T-helper 17 cell (primary cell): ENCODE measurements at places on chromosomes 1 and 21.
A peak's percentile ranks its signal among the peaks of the same experiment; 100 is the strongest.

DNA sequence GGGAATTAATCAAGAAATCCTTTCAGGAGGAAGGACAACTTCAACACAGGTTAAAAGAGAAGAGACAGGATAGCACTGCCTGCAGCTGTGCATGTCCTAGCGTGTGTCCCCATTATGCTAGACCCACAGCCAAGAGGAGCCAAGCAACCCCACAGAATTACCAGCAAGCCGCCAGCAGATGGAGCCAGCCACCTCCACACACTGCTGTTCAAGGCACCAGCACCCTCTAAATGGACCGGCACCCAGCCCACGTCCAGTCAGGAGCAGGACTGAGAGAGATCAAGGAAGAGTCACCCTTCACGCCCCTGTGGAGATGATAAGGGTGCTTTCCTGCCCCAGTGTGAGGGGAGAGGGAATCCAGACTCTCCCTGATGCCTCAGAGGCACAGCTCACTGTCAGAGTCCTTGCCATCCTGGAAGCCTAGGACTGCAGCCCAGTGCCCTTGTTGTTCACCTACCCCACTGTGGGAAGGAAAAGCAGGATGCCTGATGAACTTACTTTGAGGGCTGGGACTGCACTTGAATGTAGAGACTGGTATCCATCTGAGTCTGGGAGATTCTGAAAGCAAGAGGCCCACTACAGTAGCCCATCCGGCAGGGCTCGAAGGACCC lies 37.1 kb upstream of the CTTNBP2NL start:
- H3K4me1 ChIP-seq = peaks cover 21% of the 10 kb centered on the region
- H3K36me3 ChIP-seq = peaks cover 5% of the 10 kb centered on the region
- peaks cover 79% of the 10 kb centered on the region for H3K27me3 ChIP-seq
- H3K27ac ChIP-seq = no peak overlapping the region
- no peak overlapping the region for H3K4me3 ChIP-seq

DNA sequence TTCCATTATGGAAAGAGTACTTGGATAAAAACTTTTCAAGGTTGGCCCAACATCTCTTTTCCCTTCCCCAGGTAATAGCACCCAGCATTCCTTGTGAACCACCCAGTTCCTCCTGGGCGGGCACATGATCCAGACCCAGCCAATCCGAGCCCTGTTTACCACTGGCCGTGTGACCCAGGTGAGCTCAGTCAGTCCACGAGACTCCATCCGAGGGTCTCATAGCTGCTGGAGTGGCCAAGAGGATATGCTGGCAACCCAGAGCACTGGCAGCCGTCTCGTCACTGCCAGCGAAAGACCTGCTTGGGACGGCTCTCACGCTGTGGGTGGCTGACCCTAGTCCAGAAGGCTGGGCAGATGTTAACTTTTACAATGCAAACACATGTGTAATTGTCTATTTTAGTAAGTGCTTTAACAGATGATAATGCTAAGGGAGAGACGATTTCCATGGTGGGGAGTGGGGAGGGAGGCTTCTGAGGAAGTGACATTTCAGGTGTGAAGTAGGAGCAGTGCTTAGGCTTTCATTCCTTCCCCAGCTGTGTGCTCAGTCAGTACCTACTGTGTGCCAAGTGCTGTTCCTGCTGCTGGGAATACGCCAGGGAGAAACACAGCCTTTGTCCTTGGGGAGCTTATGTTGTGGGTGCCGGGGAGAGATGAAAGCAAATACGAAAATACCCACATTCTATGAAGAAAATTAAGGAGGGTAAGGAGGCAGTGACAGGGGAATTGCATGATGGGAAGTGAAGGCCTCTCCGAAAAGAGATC lies 24.5 kb downstream of the PARK7 start:
- no peaks in the 10 kb centered on the region for H3K27me3 ChIP-seq
- peaks cover 12% of the 10 kb centered on the region for H3K4me1 ChIP-seq
- peaks cover 5% of the 10 kb centered on the region for H3K36me3 ChIP-seq
- H3K27ac ChIP-seq = peak overlapping the region; percentile 77
- no peak overlapping the region for H3K4me3 ChIP-seq

GRCh38 chr1:207978441-207978840 lies 67.5 kb upstream of the CD34 start:
- peaks cover 72% of the 10 kb centered on the region for H3K27me3 ChIP-seq
- H3K4me3 ChIP-seq = no peak overlapping the region
- DNase-seq = no peak
- no peaks in the 10 kb centered on the region for H3K4me1 ChIP-seq

- no peak for DNase-seq
- no peaks in the 10 kb centered on the region for H3K36me3 ChIP-seq
- peaks cover 26% of the 10 kb centered on the region for H3K27me3 ChIP-seq
- no peak overlapping the region for H3K27ac ChIP-seq
- no peaks in the 10 kb centered on the region for H3K4me1 ChIP-seq
- no peak overlapping the region for H3K4me3 ChIP-seq
Observed at GRCh38 chr1:7356079-7356478, 415.0 kb upstream of the VAMP3 start.

DNA sequence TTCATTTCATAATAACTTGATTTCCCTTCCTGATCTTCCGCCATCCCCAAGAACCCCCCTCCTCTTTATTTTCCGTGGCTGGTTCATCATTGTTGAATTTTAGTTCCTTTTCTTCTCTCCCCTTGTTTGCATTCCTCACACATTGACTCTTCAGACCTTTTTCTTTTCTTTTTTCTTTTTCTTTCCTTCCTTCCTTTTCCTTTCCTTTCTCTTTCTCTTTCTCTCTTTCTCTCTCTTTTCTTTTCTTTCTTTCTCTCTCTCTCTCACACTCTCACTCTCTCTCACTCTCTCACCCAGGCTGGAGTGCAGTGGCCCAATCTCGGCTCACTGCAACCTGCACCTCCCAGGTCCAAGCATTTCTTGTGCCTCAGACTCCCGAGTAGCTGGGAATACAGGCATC lies 231.3 kb downstream of the FMN2 start:
- H3K4me3 ChIP-seq = no peak overlapping the region
- H3K27ac ChIP-seq = no peak overlapping the region
- H3K36me3 ChIP-seq = peaks cover 2% of the 10 kb centered on the region

- no peak overlapping the region for H3K4me3 ChIP-seq
- no peak for DNase-seq
- H3K36me3 ChIP-seq = no peaks in the 10 kb centered on the region
- H3K27ac ChIP-seq = no peak overlapping the region
- H3K27me3 ChIP-seq = no peaks in the 10 kb centered on the region
- peaks cover 3% of the 10 kb centered on the region for H3K4me1 ChIP-seq
Observed at GRCh38 chr1:2543543-2544092, 12.6 kb upstream of the TNFRSF14 start.

- no peak overlapping the region for H3K4me3 ChIP-seq
- H3K36me3 ChIP-seq = peaks cover 3% of the 10 kb centered on the region
- H3K4me1 ChIP-seq = peaks cover 7% of the 10 kb centered on the region
- no peak for DNase-seq
- H3K27ac ChIP-seq = no peak overlapping the region
Observed at GRCh38 chr1:109468903-109469302, 2.6 kb downstream of the SYPL2 start.

DNA sequence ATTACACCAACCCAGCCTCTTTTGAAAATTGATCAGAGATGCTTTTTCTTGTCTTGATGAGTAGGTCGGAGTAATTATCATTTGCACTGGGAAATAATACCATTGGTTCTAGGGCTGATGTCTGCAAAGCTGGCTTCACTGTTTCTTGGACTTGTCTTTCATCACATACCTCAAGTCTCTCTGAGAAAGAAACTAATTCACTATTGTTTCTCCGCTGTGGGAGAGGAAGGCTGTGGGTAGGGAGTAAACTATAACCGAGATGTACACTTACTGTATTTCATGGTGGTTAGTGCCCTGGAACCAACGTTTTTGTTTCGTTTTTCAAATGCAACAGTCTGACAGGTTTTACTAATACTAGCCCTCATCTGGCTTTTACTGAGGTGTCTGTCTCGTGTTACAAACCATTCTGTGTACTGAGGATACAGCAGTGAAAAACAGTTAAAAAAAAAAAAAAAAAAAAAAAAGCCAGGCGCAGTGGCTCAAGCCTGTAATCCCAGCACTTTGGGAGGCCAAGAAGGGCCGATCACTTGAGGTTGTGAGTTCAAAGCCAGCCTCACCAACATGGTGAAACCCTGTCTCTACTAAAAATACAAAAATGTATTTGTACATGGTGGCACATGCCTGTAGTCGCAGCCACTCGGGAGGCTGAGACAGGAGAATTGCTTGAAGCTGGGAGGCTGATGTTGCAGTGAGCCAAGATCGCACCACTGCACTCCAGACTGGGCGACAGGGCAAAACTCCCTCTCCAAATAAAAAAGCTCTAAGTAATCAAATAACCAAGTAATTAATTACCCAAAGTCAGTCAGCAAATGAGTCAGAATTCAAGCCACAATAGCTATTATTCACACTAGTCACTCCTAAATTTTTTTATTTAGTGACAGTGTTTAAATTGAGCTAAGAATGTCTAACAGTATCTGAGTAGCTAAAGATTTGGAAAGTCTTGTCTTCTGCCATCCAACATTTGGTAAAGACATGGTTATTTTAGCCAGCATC lies 23.3 kb downstream of the TOMM20 start:
- DNase-seq = no peak
- H3K27me3 ChIP-seq = no peaks in the 10 kb centered on the region
- peaks cover 6% of the 10 kb centered on the region for H3K36me3 ChIP-seq
- peaks cover 35% of the 10 kb centered on the region for H3K4me1 ChIP-seq
- H3K27ac ChIP-seq = peak overlapping the region; percentile 92

DNA sequence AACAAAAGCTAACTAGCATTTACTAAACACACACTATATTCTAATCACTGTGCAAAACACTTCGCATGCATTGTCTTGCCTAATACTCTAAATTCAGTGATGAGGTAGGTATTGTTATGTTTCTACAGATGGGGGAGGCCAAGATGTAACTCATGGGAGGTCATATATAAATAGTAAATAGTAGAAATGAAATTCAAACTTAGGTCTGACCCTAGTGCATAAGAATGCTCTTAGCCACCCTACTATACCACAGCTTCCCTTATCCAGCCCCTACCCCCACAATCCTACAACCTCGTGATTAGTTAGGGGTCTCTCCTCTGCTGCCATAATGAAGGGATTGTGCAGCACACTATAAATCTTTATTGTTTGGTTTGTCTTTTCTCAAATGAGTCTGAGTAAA lies 3.3 kb downstream of the PFDN2 start:
- H3K36me3 ChIP-seq = peaks cover 3% of the 10 kb centered on the region
- H3K4me3 ChIP-seq = no peak overlapping the region
- H3K4me1 ChIP-seq = peaks cover 45% of the 10 kb centered on the region
- H3K27ac ChIP-seq = peak overlapping the region; percentile 84
- no peaks in the 10 kb centered on the region for H3K27me3 ChIP-seq
- no peak for DNase-seq

GRCh38 chr1:158283965-158284364 lies 5.8 kb upstream of the CD1C start:
- no peak for DNase-seq
- H3K4me1 ChIP-seq = peaks cover 10% of the 10 kb centered on the region
- H3K27ac ChIP-seq = no peak overlapping the region
- H3K4me3 ChIP-seq = no peak overlapping the region
- no peaks in the 10 kb centered on the region for H3K36me3 ChIP-seq

DNA sequence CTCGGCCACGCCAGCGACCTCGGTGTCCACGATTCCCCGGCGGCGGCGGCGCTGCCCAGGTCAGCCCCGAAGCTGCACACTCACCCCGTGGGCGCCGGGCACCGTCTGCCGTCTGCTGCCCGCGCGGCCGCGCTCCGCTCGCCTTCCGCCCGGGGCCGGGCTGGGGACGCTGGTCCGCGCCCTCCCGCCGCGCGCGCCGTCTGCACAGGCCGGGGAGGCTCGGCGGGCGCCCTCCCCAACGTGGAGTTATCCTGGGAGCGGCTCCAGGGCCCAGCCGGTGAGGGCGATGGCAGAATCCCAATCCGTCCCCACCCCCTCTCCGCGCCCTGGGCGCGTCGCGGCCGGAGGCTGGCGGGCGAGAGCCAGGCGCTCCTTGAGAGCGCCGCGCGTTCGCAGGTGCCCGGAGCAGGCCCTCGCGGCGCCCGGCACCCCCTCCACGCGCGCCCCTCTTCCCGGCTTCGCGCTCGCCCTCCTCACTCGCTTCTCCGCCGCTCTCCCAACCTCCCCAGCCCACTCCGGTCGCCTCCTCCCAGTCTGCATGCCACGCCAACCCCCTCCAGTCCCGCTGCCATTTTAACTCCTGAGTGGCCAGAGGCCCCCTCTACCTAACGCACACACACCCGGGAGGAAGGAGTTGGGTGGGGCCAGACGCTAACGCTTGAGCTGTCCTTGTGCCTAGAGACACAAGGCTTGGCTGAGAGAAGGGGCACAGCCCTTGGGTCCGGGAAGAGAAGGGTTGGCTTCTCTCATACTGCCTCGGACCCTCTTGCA lies at the start of gene LRRN2:
LRRN2 (minus strand) TSS at position 503 of the 771 bp plus-strand sequence. CDS start 65,746 bp downstream, outside the sequence.
- H3K27me3 ChIP-seq = peaks cover 74% of the 10 kb centered on the region
- H3K4me3 ChIP-seq = peak within 1 kb of the TSS; percentile 69
- DNase-seq = no peak
- peaks cover 8% of the 10 kb centered on the region for H3K36me3 ChIP-seq

- no peak overlapping the region for H3K4me3 ChIP-seq
- H3K27ac ChIP-seq = peak overlapping the region; percentile 82
- no peaks in the 10 kb centered on the region for H3K36me3 ChIP-seq
- no peaks in the 10 kb centered on the region for H3K27me3 ChIP-seq
- H3K4me1 ChIP-seq = peaks cover 10% of the 10 kb centered on the region
- no peak for DNase-seq
Observed at GRCh38 chr1:101371259-101371658, 134.4 kb downstream of the S1PR1 start.

GRCh38 chr1:160066829-160067745 lies 2.9 kb downstream of the KCNJ10 start:
- DNase-seq = no peak
- peaks cover 18% of the 10 kb centered on the region for H3K4me1 ChIP-seq
- H3K27ac ChIP-seq = no peak overlapping the region
- H3K27me3 ChIP-seq = peaks cover 53% of the 10 kb centered on the region
- no peak overlapping the region for H3K4me3 ChIP-seq

GRCh38 chr1:33123266-33123665 lies 42.3 kb downstream of the AZIN2 start:
- DNase-seq = no peak
- peak overlapping the region; percentile 83 for H3K27ac ChIP-seq
- peaks cover 5% of the 10 kb centered on the region for H3K36me3 ChIP-seq
- H3K27me3 ChIP-seq = no peaks in the 10 kb centered on the region

DNA sequence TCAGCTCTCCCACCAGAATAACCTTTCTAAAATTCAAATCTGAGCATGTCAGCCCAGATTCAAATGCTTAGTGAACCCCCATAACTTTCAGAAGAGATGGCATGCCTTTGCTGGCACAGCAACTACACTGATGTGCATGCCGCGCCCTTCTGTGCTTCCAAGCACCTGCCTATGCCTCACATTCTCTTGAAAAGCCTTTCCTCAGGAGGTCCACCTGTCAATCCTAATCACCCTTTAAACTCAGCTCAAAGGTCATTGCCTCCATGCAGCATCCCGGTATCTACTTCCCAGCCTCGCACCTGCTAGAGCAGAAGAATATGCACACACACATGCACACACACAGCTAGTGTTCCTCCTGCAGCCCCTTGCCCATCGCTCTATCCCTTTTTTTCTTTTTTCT lies 5.2 kb upstream of the S100A2 start:
- no peak overlapping the region for H3K4me3 ChIP-seq
- H3K36me3 ChIP-seq = no peaks in the 10 kb centered on the region
- H3K4me1 ChIP-seq = peaks cover 31% of the 10 kb centered on the region

- peak overlapping the region; percentile 89 for H3K27ac ChIP-seq
- H3K36me3 ChIP-seq = peaks cover 2% of the 10 kb centered on the region
- peak overlapping the region; percentile 97 for H3K4me3 ChIP-seq
- DNase-seq = no peak
Observed at GRCh38 chr1:167720965-167721616, 691 bp upstream of the MPZL1 start.
